Cortex of kidney (tissue), 1 donor: ENCODE measurements at places on chromosomes 3 and 15.

- no peak for DNase-seq
Observed at GRCh38 chr3:147589016-147589415, 179.9 kb downstream of the ZIC1 start.

- DNase-seq = no peak
Observed at GRCh38 chr3:166837535-166837934, 542.6 kb downstream of the ZBBX start.

GRCh38 chr15:63857461-63857856 is 23.7 kb upstream of the HERC1 start:
- DNase-seq = no peak

GRCh38 chr3:16415911-16416476 is 97.5 kb downstream of the RFTN1 start:
- DNase-seq = no peak
